NCI-H774 (cell line): ENCODE measurements at places on chromosomes 7 and 10.

GRCh38 chr7:124956160-124956559 is 26.5 kb upstream of the POT1 start:
- no peak for DNase-seq

DNA sequence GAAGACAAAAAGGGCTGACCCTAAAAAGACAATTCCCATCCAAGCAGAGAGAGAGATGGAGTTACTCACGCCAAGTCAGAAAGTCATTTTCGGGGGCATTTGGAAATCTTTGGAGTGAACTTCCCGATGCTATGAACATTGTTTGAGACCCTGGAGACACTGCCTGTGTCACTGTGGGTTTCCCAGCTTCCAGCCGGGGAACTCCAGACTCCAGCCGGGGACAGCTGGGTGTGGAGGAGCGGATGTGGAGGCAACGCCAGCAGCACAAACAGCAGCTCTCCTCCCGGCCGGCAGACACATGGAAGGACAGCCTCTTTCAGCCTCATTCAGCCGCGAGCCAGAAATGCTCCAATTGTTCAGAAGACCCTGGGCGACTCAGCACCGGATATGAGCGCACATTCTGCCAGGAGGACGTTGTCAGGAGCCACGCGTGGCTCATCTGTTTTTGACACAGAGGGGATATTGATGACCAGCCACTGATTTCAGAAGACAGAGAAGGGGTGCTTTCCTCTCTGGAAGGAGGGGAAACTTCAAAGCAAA is 97.6 kb downstream of the PRPF18 start:
- no peak for DNase-seq

DNA sequence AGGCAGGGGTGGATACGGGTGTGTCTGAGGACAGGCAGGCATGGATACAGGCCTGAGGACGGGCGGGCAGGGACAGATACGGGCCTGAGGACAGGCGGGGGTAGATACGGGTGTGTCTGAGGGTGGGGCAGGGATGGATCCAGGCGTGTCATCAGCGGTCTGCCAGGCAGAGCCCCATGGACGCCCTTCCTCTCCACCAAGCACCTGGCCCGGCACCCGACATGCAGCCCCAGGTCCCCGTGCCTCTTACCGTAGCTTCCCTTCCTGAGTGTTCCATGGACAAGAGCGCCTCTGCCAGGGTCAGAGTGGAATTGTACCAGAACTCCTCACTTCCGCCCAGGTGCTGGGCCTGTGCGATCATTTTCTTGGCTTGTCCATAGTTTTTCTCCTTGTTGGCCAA is 74.6 kb upstream of the NKX6-2 start:
- no peak for DNase-seq

GRCh38 chr7:105330526-105330925 is 58.2 kb downstream of the SRPK2 start:
- DNase-seq = no peak

DNA sequence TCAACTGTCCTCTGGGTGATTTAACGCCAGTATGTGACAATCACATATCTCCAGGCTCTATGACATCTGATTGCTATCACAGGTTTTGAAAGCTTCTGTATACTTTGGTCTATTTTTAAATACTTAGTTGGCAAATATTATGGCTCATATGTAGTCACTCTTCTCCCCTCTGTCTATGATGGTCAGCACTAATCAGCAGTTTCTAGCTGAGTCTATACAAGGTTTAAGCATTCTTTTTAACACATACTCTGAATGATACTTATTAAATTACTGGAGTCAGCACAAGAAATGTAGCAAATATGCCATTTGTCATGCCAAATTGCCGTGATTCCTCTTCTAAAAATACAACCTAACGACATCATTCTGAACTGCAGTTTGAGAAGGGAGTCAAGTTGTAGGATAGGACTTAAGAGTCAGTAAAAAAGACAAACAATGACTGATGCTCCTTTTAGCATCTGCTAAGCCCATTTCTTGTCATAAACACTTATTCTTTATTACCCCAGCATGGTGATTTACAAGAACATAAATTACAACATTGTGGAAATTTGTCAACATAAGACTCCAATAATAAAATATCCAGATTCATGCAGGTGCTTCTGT is 947.8 kb downstream of the XPNPEP1 start:
- DNase-seq = no peak

DNA sequence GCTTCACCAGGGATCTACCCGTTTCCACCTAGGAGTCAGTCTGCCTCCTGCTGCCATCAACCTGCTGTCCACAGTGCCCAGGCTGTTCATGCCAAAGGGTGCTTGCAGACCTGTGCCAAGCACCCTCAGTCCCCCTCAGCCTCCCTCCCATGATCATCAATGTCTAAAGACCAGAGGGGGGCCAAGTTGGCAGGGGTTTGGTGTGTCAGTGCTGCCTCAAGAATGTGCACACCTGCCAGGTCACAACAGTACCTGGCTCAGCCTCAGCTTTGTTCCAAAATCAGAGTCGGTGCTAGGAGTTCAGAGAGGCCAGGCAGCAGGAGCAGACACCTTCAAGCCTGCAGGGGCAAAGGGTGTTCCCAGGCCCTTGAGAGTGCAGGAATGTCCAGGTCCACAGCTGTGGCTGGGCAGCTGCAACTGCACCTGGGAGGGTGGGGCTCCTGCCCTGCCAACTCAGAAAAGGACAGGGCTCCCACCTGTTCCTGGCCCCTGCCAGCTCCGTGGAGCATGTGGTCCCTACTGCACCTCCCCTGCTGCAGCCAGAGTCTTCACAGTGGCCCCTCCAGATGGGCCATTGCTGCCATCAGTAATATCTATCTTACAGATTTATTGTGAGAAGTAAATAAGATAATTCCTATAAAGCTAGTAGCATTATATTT is 219.5 kb downstream of the POLR1F start:
- DNase-seq = no peak

DNA sequence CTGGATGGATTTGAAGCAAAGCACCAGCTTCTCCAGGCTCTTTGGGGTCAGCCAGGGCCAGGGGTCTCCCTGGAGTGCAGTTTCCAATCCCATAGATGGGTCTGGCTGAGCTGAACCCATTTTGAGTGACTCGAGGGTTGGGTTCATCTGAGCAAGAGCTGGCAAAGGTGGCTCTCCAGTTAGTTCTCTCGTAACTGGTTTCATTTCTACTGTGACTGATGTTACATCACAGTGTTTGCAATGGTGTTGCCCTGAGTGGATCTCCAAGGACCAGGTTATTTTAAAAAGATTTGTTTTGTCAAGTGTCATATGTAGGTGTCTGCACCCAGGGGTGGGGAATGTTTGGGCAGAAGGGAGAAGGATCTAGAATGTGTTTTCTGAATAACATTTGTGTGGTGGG is 14.2 kb downstream of the LEP start:
- no peak for DNase-seq

DNA sequence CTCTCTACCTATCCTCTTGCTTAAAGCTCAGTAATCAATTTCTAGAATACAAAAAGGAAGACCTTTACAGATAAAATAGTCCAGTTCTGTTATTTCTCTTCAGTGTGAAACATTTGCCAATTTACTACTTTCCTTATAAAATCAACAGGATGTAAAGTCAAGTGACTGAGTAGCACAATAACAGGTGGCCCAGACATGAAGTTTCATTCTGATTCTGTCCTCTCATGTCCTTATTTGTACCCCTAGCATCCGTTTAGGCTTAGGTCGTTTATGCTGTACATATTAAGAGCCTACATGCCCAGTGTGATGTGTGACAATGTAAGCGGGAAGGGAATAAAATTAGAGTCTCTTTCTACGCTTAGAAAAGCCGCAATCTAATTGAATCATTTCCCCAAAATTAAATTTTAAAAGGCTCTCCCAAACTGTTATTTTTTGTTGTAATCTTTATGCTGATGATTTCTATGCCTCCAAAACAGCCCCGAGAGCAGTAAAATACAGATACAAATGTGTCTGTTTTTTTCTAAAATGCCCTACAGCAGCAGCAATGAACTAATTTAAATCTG is 29.1 kb downstream of the EPC1 start:
- no peak for DNase-seq

- DNase-seq = no peak
Measured at GRCh38 chr10:49762566-49762877, 399 bp upstream of the OGDHL start.

GRCh38 chr7:2896131-2896530 is 52.0 kb upstream of the GNA12 start:
- no peak for DNase-seq

- no peak for DNase-seq
Measured at GRCh38 chr10:17128261-17128660, 1.4 kb downstream of the CUBN start.

- DNase-seq = no peak
Measured at GRCh38 chr7:159097661-159098423, 46.8 kb downstream of the VIPR2 start.
